ENCODE measurements at places on chromosomes 6 and 20.

- DNase-seq = no peak
Measured at GRCh38 chr6:109483735-109484057, 677 bp upstream of the ZBTB24 start.

DNA sequence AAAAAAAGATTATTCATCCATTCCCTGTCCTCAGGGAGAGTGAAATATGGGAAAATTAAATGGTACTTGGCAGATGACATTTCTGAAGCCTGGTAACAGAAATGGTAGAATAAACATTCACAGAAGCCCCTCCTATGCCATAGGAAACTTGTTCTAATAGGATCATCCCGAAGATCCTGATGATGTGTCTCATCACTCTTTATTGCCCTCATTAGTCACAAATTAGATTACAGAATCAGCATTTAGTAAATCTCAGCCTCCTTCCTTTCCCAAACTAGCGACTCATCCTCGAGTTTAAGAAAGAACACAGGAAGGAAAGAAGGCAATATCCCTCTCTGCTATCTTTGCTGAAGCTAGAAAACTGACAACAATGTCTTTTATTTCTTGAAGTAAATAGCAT, 154.4 kb downstream of the TMEM200A start:
- DNase-seq = no peak

- no peak for DNase-seq
Measured at GRCh38 chr6:52283111-52283510, 1.4 kb downstream of the MCM3 start.

GRCh38 chr6:38644951-38645350, 5.2 kb upstream of the BTBD9 start:
- no peak for DNase-seq

- no peak for DNase-seq
Measured at GRCh38 chr6:75065523-75065922, 140.3 kb downstream of the COL12A1 start.

GRCh38 chr20:39946931-39947330, 742.1 kb downstream of the MAFB start:
- no peak for DNase-seq

DNA sequence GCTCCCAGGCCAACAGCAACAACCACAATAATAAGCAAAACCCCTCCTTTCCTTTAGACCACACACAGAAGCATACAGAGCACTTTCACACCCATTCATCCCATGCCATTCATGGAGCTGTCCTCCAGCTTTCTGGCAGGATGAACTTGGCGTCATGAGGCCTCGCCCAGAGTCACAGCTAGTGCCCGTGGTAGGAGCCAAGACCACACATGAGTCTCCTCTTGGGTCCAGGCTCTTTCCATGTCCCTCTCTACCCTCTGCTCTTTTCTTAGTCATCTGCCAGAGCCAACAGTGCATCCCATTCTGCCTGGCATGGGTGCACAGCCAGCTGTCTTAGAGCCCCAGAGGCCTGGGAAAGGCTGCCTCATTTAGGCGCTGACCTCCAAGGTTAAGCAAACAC, 1.8 kb upstream of the TGM3 start:
- no peak for DNase-seq

All from GM10248 (cell line).